ENCODE measurements at places on chromosomes 4 and X.
A peak's percentile ranks its signal among the peaks of the same experiment; 100 is the strongest.

DNA sequence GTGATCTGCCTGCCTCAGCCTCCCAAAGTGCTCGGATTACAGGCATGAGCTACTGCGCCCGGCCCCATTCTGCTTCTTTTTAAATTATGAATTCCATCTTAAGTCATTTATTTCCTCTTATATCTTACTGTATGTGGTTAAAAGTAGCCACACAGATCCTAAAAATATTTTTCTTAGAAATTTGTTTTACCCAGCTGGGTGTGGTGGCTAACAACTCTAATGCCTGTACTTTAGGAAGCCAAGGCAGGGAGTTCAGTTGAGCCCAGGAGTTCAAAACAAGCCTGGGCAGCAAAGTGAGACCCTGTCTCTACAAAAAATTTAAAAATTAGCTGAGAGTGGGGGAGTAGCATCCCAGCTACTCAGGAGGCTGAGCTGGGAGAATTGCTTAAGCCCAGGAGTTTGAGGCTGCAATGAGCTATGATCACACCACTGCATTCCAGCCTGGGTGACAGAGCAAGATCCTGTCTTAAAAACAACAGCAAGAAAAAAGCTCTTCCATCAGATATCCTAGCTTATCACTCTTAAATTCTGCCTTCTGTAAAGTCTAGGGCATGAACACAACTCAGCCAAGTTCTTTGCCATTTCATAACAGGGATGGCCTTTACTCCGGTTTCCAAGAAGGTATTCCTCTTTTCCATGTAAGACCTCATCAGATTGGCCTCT, 15.1 kb upstream of the AFF1 start:
- DNase-seq, result no peak

GRCh38 chrX:25226151-25226550, 210.4 kb upstream of the ARX start:
- no peak for DNase-seq

- no peak for DNase-seq
Observed at GRCh38 chr4:87049508-87049907, 114.7 kb downstream of the AFF1 start.

GRCh38 chr4:111802191-111802590, 343.1 kb upstream of the FAM241A start:
- DNase-seq, result no peak

DNA sequence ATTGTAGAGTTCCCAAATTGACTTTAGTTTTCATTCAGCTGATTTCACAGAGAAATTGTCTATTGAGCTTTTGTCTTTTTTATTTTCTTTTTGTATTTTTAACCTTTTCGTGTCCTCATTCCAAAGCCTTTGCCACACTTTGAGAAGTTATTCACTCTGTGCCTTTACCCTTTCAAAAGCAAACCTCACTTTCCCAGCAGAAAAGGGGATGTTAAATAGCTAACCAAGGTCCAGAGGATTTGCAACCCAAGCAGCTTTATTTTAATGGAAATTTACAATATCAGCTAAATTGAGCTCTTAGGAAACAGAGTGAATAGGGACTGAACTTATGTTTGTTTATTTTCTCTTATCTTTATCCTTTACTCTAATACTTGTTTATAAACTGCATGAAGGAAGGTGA, 428.8 kb downstream of the PCDH7 start:
- DNase-seq, result no peak

GRCh38 chr4:140151699-140152012, 2.3 kb downstream of the MAML3 start:
- DNase-seq, result peak; percentile 69

GRCh38 chr4:3363411-3364141, 70.8 kb downstream of the RGS12 start:
- DNase-seq, result no peak

- DNase-seq, result no peak
Observed at GRCh38 chr4:169311643-169312365, 41.0 kb upstream of the SH3RF1 start.

GRCh38 chr4:168995537-168996295, 14.3 kb downstream of the CBR4 start:
- DNase-seq, result no peak

- DNase-seq, result no peak
Observed at GRCh38 chrX:30822068-30822681, 66.9 kb downstream of the TAB3 start.

DNA sequence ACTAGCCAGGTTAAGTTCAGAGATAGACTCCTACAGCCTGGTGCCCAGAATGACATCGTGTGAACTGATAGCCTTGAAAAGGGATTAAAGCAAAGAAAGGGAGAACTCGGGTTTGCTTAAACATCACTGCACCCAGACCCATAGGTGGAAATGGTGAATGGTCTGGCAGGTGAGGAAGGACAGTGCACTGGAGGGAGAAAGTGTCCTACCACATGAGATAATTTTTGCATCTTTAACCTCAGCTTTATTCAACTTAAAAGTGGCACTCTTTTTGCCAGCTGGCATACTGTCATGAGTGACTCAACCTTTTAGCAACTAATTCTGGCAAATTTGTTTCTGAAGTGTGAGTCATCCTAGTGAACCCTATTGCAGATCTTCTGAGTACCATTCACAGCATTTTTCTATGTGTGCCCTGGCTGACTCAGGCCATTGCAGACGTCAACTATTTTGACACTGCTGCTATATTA, 53.0 kb upstream of the DAPP1 start:
- no peak for DNase-seq

DNA sequence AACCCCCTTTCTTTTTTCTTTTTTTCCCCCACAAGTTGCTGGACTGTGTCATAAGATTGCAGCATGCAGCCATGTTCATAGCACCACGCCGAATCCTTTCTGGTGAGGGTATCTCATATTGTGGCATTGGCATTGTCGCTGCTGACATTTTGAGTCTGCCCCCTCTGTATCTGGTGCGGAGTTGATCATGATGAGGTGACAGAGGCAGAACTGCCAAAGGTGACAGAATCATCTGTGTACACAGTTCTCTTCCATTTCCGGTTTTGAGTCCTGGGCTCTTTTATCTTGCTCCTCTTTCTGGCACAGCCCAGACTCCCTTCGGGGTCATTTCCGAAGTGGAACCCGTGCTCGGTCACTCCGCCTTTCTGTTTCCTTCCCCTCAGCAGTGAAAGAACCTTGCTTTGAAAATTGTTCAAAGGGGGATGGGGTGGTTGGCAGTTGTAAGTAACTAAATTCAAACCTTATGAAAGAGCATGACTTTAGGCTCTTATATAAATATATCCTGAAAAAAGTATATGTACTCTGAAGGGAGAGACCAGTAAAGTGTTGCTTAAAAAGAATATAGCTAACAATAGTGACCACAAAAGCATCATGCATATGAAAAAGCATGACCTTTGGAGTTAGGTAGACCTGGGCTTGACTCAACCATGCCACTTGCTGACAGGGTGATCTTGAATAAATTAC, 55.0 kb upstream of the BMP2K start:
- DNase-seq, result peak; percentile 31

DNA sequence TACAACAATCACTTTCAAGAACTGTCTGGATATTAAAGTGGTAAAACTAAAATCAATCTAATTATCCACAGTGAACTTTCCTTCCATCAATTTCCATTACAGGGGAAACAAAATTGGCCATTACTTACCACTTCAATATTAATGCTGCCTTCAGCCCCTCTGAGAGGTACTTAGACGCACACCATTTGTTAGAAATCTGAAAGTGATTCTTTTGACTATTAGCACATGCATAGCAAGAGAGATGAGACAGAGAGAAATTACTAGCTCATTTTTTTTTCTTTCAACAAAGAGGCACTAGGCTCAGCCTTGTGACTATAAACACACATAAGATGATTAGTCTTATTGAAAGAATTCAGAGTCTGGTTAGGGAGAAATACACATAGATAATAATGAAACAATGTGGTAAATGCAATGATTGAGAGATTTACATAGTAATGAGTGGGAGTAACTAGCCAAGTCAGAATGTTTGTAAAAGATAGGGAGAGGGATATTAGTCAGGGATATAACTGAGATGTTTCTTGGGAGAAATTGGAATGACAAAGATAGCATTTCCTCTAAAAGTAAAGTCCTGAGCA, 93.3 kb downstream of the YIPF7 start:
- no peak for DNase-seq

DNA sequence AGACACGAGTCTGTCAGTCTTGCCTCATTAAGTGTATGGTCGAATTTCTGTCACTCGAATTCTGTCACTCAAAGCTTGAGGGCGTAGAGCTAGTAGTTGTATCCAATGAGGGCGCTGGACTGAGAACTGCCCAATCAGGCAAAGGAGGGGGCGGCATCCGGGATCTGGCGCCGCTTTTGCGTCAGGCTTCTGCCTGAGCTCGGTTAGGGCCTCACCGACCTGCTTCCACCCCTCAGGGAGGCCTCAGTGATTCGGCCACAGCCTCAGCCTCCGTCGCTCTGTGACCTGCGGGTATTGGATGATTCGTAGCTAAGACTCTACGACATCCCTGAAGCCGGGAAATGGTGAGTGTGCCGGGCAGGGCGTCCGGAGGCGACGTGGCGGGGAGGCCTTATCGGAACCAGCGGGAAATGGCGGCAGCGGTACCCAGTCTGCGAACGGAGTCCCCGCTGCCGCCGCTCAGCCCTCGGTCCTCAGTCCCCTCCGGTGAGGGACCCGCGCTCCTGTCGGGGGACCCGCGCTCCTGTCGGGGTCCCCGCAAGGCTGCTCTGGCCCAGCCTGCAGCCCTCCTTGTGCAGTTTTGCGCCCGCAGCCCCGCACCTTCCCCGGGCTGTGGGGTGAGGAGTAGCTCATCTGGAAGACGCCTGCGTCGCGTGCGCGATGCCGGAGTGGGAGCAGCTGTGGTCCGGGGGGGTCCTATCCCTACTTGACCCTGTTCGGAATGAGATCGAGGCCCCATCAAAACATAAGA, 88.3 kb downstream of the ZNF718 start:
- peak; percentile 4 for DNase-seq

- DNase-seq, result no peak
Observed at GRCh38 chr4:28004520-28004919, 1143.9 kb downstream of the STIM2 start.

GRCh38 chrX:51825436-51825835, 68.0 kb upstream of the MAGED1 start:
- no peak for DNase-seq

GRCh38 chr4:10783351-10783750, 98.8 kb upstream of the CLNK start:
- DNase-seq, result no peak

DNA sequence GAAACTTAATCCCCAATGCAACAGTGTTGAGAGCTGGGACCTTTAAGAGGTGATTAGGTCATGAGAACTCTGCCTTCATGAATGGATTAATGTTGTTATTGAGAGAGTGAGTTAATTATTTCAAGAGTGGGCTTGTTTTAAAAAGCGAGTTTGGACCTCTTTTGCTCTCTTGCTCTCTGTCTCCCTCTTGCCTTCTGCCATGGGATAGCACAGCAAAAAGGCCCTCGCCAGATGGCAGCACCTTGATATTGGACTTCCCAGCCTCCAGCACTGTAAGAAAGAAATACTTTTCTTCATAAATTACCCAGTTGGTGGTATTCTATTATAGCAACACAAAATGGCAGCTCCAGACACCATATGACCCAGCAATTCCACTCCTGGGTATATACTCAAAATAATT, 7.0 kb upstream of the ATP6AP2 start:
- no peak for DNase-seq

All from NCI-H510A treated with DMSO at 0.1 percent for 48 hours (cell line).